Ovary (tissue), 10 donors: ENCODE measurements at places on chromosomes 7 and 10.

DNA sequence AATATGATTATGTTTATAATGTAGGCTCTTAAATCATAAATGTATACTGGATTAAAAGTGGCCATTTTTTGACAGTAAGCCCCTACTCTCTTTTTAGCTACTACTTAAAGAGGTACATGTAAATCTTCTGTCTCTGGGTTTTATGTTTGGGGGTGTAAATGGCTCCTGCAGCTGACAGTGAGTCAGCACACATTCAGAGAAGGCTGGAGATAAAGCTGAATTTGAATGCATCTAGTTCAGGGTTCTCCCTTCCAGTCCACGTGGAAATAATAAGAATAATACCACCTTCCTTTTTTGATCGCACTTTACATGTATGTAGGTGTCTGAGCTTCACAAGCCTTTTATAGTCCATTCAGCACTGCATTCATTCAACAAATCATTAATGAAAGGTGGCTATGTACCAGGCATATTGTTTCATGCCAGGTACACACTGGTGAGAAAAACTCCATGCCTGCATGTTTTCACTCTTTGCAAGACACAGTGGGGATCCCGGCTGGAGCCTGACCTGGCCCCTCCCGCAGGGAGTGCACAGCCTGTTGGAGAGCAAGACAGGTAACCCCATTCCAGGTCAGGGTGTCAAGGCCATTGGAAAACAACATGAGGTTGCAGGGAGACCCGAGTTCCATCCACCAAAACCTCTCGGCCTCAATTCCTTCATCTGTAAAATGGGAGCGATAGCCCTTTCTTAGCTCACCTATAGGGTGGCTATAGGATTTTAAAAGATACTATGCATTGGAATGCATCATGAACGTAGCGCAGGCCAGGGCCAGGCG is 107.5 kb upstream of the ANLN start:
- no peak for DNase-seq

DNA sequence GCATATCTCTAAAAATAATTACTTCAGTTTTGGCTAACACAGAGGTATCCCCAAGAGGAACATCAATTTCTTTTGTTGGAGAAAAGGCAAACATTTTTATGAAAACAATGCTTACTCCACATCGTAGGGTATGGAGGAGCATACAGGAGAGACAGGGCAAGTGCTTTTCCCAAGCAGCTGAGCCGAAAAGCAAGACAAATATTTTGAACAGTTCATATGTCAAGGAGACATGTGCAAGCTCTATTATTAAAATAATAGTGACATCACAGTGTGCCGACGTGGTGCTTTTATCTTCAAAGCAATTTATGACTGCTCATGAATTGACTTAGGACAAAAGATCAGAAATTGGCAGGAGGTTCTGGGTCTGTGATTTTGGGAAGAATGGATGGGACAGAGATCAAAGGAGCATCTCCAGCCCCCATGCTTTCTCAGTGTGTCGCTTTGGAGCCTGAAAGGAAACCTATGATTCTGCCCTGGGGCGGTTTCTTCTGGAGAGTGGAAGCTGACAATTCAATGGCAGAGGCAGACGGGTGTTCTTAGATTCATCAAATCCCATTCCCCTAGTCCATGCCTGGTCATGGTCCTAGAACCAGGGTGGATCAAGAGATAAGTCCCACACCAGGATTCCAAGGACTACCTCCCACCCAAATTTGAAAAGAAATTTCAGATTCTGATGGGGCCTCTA is 97.1 kb downstream of the JCAD start:
- DNase-seq = no peak

DNA sequence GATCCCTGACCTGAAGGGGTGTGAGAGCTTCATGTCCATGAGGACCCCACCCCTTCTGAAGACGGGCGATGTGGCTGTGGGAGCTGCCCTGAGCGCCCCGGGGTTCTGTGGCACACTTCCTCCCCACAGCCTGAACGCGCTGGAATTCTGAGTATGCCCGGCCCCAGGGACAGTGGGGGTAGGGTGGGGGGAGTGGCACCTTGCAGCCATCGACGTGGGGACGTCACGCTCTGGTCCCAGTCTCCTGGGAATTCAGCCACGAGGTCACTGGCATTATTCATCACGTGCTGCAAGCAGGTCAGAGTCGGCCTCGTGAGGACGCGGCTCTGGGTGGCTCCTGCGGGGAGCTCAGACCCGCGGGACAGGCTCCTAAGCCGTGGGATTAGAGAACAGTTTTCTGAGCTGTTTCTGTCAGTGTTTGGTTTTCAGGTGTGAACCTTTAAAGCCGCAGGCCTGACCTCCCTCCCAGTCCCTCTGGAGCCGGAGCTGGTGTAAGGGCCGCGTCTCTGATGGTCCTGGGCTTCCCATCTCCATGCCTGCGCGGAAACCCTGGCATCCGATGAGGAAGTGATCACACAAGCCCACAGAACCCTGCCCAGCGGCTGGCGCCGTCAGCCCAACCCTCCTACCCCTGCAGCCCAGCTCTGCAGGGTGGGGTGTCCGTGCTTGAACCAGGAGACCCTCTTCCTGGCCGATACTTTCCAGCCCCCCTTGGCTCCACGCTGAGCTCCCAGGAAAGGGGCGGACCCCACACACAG is 16.1 kb downstream of the GPR146 start:
- DNase-seq = no peak

DNA sequence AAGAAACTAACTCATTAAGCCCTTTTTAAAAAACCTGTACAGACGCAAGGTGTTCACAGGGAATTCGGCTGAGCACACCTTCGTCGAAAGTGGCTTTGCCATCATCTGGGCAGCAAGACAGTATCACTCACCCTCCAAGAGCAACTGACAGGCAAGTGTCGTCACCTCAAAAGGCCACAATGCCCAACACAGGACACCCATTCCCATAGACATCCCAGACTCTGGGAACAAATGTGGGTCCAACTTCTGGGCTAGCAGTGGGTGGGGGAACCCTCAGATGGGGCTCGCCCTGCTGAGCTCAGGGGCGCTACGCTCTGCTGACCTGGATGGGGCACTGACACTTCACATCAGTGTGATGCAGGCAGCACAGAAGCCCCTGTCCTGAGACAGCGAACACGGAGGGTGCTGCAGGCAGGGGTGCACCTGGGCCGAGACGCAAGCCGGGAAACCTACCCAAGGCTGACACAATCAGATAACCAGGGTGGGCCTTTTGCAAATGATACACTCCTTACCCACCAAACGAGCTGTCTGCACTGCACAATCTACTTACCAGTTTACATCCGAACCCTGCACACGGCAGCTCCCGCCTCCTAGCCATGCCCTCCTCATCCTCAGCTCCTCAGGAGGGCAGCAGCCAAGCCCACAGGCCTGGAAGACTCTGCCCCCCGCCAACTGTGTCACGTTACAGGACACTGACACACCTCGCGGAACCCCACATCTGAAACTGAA is 1.7 kb downstream of the DIP2C start:
- no peak for DNase-seq
